Anterior cingulate cortex (tissue), 58 donors: ENCODE measurements at places on chromosomes 13 and 19.

- DNase-seq: no peak
Measured at GRCh38 chr13:40439928-40440327, 226.5 kb downstream of the FOXO1 start.

- peak; percentile 63 for DNase-seq
Measured at GRCh38 chr19:53868091-53868891, 608 bp downstream of the MYADM start.

DNA sequence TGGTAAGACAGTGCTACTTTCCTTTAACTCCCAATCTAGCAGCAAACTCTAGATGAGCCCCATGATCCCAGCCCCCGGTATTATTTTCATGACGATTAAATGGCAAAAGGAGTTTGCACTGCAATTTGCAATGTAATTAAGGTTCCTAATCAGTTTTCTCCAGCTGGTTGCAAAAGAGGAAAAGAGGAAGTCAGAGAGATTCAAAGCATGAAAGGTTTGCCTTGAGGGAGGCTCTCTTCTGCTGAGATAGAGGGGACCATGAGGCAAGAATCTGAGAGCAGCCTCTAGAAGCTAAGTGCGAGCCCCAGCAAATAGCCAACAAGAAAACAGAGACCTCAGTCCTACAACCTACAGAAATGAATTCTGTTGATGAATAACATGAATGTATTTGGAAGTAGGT, 527.1 kb downstream of the UQCRFS1 start:
- no peak for DNase-seq

DNA sequence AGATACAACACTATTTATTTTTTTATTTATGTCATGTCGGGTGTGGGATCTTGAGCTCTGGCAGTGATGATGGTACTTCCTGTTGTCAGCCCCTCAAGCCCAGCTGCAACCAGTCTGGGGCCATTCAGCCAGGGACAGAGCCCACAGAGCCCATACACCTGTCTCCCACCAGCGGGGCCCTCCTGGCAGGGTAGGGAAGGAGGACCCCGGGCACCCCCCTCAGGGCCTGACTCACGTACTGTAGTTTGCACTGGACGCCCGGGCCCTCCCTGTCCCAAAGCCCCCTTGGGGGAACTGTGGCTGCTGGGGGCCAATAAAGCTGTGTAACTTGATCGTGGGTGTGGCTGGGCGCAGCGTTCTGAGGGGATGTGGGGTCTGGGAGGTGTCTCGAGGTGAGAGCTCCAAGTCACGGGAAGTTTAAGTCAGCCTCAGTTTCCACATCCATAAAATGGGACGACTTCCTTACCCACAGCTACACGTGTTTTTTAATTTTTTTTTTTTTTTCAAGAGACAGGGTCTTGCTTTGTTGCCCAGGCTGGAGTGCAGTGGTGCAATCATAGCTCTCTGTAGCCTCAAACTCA, 9.5 kb downstream of the ATG4D start:
- DNase-seq: no peak

DNA sequence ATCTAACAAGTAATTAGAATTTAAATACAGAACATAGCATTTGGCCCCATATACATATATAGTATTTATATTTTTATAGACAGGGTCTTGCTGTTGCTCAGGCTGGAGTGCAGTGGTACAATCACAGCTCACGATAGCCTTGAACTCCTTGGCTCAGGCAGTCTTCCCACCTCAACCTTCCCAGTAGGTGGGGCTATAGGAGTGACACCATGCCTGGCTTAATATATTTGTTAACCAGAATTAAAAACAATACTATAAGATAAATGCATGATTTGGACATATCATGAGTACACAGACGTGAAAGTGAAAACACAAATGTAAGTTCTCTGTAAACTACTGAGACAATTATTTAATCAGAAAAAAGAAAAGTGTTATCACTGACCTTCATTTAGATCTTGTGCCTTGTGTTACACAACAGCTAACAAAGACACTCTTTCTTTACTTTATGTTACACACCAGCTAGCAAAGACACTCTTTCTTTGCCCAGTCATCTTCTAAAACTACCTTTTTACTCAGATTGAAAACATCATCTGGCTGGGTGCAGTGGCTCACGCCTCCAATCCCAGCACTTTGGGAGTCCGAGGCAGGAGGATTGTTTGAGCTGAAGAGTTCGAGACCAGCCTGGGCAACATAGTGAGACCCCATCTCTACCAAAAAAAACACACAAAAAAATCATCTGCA, 22.6 kb downstream of the CARS2 start:
- DNase-seq: no peak

DNA sequence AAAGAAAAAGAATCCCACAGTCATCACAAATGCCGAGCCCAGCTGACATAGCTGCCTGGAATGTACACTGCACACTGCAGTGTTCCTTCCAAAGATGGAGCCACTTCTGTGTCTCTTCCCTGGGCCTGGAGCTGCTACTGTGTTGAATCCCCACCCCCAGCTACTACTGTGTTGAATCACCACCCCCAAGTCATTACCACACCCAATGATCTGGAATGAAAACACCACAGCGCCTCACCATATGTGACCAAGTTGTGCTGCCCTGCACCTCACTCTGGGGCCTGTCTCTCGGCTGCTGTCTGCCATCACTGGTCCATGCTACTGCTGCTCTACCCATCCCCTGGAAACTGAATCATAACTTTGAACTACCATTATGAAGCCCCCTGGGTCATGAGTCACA, 861.2 kb downstream of the UQCRFS1 start:
- no peak for DNase-seq

GRCh38 chr13:41554180-41554579, 96.8 kb downstream of the RGCC start:
- DNase-seq: no peak

DNA sequence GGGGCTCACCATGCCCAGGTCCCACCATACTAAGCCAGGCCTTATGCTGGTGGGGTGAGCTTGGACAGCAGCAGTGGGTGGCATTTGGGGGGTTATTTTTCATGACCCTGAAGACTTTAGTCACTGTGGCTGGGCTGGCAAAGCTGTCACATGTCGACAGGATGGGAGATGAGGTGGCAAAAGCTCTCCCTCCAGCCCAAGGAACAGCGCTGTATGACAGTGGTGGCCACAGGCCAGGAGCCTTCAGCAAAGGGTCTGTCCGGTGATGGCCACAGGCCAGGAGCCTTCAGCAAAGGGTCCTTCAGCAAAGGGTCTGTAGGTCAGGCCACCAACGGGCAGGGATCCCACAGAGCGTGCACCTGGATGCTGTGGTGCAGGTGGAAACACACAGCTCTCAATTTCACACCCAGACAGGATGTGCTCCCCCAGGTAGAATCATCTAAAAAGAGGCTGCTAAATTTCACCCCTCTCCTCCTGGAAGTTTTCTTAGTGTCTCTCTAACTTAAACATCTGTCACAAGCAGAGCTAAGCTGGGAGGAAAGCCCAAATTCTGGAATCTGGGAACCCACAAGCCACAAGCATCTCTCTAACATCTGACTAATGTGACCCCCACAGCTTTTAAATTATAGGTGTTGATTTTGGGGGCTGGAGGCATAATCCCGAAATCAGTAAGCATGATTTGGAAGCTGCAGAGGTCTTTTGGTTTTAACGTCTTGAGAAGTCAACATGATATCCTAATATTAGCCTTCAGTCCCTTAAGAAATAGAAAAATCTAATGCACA, 23.0 kb downstream of the COL4A1 start:
- no peak for DNase-seq

- DNase-seq: no peak
Measured at GRCh38 chr13:80428349-80429096, 87.6 kb upstream of the SPRY2 start.

GRCh38 chr13:21901811-21902708, 231.2 kb downstream of the FGF9 start:
- DNase-seq: no peak

- DNase-seq: no peak
Measured at GRCh38 chr19:11033763-11034162, 55.5 kb upstream of the LDLR start.

DNA sequence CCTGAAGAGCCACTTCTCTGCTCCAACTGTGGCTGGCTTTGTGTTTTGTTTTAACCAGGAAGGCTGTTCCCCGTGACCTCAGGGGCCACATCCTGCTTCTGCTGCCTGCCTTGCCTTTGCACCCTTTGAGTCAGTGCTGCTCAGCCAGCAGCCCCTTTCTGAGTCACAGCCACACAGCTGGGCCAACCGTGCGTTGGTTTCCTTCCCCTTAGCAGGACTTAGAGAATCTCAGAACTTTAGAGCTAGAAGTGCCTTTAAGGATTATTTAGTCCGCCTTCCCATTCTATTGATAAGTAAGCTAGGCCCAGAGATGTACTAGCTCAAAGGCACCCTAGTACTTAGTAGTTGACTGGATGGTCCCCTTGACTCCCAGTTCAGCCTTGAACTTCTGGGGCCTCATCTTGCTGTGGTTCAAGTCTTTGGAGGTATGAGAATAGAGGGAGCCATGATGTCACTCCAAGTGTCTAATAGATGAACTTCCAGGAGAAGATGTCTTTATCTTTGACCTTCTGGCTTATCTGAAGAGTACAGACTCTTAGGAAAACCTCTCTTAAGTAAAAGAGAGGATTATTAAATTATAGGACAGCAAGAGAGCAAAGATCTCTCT, 8.0 kb downstream of the RGCC start:
- no peak for DNase-seq

DNA sequence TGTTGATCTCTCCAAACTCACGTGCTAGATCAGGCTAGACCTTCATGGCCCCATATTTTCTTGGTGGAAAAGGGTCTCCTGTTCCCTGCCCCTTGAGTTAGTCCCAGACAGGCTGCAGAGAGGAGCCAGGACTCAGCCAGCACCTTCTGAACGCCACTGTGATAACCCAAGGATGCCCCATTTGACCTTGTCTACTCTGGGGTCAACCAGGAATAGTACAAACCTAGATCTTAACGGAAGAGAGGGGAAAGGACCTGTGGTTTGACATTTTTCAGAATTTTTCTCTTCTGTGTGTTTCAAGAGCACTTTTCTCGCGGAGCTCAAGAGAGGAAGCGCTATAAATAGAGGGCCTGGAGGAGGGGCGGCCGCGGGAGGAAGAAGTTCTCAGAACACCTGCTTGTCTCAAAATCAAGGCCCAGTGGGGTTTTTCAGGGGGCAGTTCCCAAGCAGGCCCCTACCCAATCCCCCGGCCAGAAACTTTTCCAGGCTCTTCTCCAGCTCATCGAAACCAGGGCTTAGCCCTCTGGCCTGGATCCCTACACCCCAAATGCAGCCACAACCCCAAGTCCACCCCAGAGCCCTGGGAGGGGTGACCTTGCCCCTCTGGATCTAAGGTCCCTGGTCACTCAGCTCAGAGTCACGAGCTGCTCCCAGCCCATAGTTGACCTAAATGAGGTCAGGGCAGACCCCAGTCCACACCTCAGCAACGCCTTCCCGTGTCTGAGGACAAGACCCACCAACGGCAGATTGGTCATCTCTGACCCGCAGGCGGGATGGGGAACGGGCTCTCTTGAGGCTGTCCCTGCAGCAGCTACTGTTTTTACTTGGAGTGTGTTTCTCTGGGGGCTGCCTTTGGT, 75.6 kb upstream of the TM9SF2 start:
- DNase-seq: no peak

- DNase-seq: no peak
Measured at GRCh38 chr19:39083983-39084731, at the start of gene ACP7. TSS of gene ACP7 (plus strand) at chr19:39084368. CDS start at chr19:39085270, 902 bp downstream.

GRCh38 chr13:113485545-113485944, 5.0 kb downstream of the DCUN1D2 start:
- no peak for DNase-seq

DNA sequence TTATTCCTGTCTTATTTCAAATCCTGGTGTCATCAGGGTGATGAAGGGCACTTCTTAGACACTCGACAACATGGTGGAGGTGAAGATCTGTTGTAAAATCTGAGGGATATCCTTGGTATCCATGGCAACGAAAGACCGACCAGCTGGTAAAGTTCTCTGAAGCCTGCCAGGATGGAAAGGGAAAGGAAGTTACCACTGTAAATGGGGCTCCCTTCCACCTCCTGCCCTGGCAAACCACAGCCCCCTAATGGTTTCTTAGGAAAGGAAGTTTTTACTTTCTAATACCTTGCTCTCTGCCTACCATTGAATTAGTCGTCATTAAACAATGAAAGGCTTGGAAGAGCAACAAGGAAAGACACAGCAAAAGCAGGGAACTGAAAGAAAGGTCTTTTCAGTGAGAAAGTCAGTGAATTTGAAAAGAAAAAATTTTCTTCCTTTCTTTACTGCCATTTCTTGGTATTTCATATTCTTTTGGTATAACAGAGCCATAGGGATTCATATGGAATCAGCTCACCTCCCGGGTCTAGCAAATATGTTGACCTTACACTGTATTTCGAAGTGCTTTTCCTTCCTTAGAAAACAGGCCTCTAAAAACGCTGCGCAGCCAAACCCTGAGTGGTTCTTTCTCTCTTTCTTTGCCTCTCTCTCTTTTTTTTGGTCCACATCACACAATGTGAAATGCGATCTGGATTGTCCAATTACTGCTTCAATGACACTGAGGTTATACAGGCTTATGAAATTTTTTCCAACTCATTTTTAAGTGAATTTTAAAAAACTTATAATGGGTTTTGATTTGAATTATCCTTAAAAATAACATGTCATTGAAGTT, 111.0 kb downstream of the RGCC start:
- no peak for DNase-seq

- no peak for DNase-seq
Measured at GRCh38 chr13:108963846-108964600, 334.6 kb downstream of the MYO16 start.

DNA sequence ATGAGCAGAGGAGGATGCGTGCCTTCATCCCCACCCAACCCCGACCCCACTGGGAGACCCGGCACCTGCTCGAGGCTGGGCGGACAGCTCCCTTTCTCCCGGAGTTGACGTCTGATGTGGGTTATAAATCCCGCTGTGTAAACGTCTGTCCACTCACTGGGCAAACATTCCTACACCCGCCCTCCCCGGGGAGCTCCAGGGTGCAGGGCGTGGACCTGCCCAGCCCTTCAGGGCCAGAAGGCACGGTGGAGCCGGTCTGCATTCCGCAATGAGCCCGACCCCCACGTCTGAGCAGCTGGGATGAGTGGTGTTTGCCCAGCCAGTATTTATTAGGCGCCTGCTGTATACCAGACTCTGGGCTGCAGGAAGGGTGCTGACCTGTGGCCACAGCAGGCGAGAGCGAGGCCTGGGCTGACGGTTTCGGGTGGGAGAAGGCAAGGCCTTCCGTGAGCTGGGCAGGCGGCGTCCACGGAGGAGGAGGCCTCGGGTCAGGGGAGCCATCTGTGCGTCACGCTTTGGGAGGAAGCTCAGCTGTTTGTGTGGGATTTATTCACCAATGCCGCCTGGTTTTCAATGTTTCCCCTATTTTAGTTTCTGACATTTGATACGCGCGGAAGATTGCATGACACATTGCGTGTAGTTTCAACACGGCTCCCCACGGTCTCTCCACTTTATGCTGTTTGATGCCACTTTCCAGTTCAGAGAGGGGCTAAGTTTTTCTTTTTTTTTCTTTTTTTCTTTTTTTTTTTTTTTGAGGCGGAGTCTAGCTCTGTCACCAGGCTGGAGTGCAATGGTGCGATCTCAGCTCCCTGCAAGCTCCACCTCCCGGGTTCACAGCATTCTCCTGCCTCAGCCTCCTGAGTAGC, 2.0 kb downstream of the MISP start:
- no peak for DNase-seq

- DNase-seq: no peak
Measured at GRCh38 chr13:57865600-57866294, 234.2 kb downstream of the PCDH17 start.
